ENCODE measurements at places on chromosomes 1 and 21.

DNA sequence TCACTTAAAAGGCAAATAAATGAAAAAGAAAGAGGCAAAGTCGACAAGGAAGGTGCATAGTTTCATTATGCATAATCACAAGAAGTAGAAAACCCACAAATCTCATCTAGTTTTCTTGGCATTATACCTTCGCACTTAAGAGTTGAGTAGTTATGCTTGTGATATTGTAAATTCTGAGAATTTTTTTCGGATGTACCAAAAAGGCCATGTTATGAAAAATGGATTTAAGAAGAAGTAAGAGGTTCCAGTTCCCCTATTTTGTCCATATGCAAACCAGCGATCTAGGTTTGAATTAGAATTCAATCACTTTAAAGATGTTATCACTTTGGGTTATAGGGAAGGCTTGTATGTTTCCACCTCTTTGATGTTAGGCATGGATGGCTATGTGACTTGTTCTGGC, 7.9 kb upstream of the ERICH3 start:
- DNase-seq, result no peak

- DNase-seq, result no peak
Measured at GRCh38 chr1:6509919-6510291, 18.4 kb upstream of the PLEKHG5 start.

GRCh38 chr1:116768416-116769103, 14.3 kb downstream of the CD2 start:
- DNase-seq, result no peak

DNA sequence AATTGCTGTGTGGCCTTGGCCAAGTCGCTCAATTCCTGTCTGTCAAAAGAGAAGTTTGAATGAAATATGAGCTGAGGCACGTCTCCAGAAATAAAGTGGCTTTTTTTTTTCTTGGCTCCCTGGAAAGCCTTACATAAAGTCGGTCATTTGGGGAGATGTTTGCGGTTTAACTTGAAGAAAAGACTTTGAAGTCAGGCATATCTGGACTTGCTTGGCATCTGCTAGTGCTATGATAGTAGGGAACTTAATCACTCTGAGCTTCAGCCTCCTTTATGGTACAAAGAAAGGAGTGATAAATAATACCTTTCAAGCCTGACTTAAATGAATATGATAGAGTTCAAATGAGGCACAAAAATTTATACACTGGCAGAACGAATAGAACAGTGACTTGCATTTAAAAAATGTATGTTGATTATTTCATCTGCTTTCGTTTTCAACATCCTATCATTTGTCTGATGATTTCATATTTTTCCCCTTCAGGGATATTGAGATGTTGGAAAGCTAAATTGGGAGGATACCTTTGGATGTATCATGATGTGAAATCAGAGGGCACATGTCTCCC, 60.2 kb downstream of the FASLG start:
- no peak for DNase-seq

DNA sequence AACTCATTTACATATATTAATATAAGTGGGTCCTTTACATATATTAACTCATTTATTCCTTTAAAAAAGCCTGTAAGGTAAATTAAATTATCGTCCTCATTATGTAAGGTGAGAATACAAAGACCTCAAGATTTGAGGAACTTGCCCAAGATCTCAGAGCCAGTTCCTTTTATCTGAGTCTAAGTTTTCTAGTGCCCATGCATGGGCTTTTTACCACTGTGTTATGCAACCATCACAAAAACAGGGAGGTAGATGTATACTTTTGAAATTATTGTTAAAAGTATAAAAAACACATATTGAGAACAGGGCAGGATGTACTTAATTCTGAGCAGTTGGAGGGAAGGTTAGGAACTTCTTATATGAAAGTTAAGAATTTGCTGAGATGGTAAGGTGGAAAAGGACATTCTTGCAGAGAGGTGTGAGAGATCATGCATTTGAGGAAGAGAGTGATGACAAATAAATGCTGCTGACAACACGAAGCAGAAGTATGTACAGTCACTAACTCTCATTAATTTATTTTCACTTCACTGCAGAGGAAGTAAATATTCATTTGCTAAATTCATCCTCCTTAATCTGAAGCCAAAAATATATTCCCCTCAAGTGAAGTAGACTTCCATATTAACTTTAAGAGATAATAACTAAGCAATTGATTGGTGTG, 28.9 kb upstream of the LYPLAL1 start:
- DNase-seq, result no peak

- no peak for DNase-seq
Measured at GRCh38 chr21:32312976-32313375, 14.3 kb downstream of the MRAP start.

DNA sequence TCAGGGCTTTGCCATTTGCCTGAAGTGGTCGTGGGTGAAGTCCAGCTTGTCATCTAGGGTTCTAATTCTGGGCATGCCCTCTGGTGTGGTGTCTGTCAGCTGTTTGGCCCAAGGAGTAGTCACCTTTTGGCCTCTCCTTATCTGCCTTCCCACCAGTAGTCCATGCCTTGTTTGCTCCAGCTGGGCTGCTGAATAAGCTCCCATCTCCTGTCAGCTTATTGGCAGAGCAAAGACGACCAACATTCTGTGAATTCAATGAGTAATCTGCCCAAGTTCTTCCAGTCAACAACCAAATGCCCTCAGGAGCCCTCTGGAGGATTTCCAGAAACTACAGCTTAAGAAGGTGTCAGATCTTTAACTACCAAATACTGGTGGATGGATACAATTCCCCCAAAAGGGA, 7.0 kb downstream of the BCAN start:
- no peak for DNase-seq

DNA sequence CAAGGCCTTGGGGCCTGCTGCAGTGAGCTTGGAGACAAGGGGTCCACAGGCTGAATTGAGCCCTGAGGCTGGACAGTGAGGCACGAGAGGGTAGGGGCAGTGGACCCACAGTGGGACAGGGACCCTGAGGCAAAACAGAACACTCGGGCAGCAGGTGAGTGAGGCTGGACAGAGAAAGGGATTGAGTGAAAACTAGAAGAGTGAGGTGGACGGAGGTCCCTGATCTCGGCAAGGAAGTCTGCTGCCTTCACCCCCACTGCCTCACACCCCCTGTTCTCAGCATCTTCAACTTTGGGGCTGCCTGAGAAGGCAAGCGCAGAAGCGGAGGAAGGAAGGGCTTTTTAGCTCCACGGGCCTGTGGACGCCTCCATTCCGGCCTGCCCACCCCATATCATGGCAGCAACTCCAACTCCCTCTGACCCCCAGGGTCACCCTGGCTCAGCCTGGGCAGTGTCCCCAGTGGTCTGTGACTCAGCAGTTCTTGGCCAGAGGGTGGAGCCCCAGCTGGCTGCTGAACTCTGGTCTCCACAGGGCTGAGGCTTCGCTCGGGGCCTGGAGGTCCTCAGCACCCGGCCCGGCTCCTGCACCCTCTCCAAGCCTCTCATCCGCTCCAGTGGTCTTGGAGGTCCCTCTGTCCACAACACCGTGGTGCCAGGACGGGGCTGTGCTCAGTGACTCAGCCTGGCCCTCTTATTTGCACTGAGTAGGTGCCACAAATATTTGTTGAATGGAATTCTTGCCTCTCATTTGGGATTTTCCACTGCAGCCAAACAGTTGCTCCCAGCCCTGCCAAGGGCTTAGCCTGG, 60.0 kb upstream of the EPS8L3 start:
- DNase-seq, result no peak

DNA sequence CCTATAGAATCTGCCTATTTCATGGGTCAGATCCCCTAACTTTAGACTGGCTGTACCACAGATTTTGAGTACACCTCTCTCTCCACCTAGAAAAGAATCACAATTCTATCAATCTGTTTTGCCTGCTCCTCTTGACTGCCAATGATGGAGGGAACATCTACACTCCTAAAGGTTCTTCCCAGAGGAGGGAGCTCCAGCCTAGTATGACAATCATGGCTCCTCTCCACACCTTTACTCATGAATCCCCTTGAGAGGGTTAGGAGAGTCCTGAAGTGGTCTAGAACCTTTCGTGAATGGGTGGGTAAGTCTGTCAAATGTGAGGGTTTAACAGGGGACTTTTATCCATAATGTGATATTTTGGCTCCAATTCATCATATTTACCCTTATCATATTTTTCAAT, 48.0 kb downstream of the DNAI4 start:
- DNase-seq, result no peak

- DNase-seq, result peak; percentile 53
Measured at GRCh38 chr1:16009030-16009460, 5.0 kb downstream of the SRARP start.

DNA sequence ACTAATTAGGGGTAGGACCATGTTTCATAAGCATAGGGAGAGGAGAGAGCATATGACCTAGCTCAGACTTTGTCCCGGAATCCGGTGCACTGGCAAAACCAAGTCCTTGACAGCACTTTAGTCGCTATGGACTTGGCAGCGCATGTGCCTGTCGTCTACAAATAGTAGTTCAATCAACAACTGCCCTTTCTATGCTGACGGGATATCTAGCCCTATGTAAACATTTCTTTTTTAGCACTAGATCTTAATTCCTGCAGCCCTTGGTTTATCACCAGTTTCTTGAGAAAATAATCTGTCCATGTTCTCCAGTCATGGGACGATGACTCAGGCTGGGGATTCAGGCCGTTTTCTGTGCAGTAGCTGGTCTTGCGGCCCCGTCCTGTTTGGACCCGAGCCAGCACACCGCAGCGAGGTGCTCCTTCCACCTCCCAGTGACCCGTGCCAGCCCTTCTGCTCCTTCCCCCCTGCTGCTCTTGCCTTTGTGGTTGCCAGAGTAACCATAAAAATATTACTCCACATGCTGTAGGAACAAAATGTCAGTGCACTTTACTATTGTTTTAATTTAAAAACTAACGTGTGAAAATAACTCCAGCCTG, 8.6 kb upstream of the MT1HL1 start:
- DNase-seq, result no peak

DNA sequence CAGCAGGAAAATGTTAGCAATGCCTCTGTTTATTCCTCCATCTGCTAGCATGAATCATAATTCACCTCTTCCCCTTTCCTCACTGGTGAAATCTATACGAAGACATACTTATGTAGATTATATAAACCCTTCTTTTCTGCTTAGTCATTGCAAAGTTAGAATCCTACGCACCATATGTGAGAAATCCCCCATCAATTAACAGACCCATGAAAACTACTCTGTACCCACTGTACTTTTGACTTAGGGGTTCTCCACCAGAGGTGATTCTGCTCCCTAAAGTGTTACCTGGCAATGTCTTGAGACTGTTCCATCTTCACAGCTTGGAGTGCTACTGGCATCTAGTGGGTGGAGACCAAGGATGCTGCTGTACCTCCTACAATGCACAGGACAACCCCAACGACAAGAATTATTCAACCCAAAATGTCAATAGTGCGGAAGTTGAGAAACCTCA, 49.6 kb upstream of the KCTD3 start:
- DNase-seq, result no peak

GRCh38 chr1:62362061-62362917, 43.1 kb upstream of the KANK4 start:
- DNase-seq, result no peak

Measured in CD4-positive, alpha-beta memory T cell (primary cell).